ENCODE measurements at places on chromosomes 5 and 9.

DNA sequence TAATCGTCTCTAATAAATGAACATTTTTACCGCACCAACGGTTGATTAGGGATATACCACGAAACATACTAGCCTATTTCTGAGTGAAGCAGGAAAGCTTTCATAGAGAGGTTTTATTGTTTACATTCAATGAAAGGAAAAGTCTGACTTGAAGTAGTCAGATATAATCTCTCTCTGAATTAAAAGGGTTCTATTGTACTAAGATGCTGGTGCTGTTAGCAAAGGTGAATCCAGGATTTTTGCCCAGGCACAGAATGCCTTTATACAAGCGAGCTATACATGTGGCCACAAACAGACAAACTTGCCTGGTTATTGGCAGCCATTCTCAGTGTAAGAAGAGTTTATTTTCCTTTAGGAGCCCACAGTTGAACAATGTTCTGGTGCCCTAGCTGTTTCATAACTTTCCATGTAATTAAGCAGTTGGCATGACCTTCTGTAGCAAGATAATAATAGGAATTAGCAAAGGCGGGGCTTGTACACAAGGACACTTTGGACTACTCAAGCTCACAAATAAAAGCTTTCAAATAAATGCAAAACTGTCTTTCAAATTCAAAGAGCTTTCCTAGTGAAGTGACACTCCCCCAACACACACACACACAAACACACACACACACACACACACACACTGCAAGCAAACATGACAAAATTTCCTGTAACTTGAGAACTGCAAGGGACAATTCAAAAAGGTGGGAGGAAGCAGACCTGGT, 198.7 kb upstream of the MAP3K1 start:
- no peak for DNase-seq

DNA sequence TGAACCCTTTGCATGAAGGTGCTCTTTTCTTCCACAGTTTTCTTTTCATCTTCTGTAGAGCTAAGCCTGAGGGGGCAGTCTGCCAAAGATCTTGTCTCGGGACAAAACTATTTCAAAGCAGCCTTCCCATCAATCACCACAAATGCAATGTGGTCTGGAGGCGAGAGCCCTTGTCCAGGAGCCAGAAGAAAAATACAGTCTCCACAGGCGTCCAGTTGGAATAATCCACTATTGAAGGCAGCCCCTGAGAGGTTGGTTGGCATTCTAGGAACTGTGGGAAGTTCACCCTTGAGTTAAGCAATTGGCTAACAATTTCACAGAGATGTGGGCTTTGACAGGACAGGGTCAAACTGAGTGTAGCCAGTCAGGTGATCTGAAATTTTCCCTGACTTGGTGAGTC, 72.0 kb downstream of the SEMA6A start:
- DNase-seq: no peak

GRCh38 chr5:142925795-142926194, 155.6 kb downstream of the ARHGAP26 start:
- DNase-seq: peak; percentile 74

- DNase-seq: no peak
These were observed 2.6 kb upstream of the GZMK start for GRCh38 chr5:55021410-55021809.
